ENCODE measurements at places on chromosomes 13 and 19. TPM values are rescaled to one million over a fixed set of nuclear protein-coding genes. Genes with fewer than 3 reads are reported as not detected.

Gene ZNF761
- 3.2 TPM for total RNA-seq

Gene SIGLEC5
- total RNA-seq = not detected

Gene COL5A3
- 13.1 TPM for total RNA-seq

Gene PLA2G4C
- 71.5 TPM for total RNA-seq

Gene RXFP2
- total RNA-seq = not detected

Gene LYPD3
- total RNA-seq = not detected

DNA sequence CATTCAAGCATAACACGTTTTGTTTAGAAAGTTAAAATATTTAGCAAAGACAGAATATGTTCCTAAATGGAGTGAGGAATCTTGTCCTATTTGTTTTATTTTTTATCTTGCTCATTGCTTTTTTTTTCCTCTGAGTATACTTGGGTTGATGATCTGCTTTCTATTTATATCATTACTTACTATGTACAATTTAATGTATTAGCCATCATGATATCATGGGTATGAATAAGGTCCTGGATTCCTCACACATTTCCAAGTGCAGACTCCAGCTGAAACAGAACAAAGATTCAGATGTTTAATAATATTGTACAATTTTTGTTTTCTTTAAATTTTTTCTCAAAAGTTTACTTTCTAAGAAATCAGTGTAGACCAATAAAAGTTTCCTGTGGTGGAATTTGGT is 388.2 kb downstream of the GPC6 start:
- no peak for DNase-seq

DNA sequence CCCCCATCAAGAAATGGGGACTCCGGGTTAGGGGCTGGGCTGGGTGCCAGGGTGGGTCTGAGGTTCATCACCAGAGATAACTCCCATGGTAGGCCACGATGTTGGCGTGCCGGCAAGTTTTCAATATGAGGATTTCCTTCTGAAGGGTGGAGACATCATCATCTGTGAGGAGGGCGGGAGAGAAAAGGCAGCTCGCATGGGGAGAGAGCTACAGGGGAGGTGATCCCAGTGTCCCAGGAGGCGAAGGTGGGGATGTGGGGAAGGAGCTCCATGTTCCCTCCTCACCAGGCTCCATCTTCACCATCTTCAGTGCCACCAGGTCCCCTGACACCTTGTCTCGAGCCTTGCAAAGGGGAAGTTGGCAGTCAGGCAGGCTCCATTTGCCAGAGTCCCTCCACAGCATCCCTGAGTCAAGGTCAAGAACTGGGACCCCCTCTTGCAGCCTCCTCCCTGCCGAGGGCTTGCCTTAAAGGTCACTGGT is 430 bp downstream of the MAP4K1 start:
- no peak for DNase-seq

- DNase-seq = peak; percentile 91
Measured at GRCh38 chr19:2462635-2463421, 6.1 kb upstream of the LMNB2 start.

DNA sequence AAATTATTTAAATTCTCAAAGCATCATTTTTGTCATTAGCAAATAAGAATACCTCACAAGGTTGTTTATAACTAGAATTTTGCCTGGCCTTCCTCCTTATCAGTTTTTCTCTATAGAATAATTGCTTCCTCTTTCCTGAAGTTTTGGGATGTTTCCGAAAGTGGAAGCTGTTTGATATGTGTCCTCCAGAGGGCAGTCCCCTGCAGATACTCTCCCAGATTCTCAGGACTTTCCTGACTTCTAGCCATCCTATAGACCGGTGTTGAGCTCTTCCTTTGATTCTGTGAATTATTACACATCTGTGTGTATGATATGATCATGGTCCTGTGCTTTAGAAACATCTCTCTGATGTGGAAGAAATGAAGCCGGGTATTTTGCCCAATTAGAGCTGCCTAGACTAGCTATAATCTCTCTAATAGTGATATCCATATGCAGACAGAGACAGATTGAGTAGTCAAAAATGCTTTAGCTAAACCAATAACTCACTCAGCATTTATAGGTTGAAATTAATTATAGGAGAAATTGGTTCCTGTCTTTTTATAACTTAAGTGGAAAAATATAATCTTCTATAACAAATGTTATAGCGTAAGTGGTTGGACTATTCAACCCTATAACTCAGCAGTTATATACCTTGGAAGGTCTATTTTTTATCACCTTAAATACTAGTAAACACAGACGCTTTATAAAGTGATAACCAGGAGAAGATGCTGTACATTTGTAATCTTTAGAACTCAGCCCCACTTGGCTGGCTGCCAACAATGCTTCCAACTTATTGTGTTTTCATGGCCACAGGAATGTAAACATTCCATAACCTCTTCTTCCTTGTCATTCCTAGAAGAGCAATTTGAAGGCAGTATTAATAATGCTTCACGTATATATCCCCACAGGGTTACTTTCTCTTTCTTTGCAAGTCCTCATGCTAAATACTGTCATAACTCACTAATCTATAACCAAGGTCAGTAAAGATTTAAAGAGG is 201.0 kb upstream of the RXFP2 start:
- DNase-seq = no peak

DNA sequence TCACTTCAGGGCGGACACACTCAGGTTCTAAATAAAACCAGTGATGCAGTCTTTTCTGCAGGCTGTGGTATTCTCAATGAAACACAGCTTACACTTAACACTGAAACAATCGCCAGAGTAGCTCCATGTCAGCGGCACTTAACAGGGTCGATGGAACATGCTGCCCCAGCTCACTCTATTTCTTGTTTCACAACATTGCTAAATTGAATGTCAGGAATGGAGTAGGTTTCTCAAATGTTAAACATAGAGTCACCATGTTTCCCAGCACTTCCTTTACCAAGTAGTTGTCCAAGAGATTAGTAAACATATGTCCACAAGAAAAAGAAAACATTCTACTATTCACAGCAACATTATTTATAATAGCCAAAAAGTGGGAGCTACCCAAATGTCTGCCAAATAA is 306.9 kb downstream of the SLITRK6 start:
- DNase-seq = no peak

DNA sequence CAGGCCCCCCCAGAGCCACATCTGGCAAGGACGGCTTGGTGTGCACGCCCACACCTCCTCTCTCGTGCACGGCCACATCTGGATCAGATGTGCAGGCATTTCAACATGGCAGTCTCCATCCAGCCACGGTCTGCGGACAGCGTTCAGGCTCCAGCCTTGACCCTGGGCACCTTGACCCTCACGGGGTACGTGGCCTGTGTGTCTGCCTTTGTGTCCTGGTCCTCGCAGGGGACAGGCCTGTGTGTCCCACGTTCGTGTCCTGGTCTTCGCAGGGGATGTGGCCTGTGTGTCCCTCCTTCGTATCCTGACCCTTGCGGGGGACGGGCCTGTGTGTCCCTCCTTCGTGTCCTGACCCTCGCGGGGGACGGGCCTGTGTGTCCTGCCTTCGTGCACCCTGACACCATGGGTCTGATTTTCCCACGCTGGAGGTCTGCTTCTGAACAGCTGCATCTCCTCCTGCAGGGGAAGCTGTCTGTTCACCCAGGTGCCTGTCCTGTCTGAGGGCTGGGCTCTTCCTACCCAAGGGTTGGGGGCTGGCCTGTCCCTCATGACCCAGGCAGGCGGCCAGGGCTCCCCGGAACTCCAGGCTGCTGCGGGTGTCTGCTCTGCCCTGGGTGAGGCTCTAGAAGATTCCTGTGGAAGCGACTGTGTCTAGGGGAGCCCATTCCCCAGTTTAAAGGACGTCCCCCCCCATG is 25.3 kb downstream of the RASA3 start:
- DNase-seq = no peak

DNA sequence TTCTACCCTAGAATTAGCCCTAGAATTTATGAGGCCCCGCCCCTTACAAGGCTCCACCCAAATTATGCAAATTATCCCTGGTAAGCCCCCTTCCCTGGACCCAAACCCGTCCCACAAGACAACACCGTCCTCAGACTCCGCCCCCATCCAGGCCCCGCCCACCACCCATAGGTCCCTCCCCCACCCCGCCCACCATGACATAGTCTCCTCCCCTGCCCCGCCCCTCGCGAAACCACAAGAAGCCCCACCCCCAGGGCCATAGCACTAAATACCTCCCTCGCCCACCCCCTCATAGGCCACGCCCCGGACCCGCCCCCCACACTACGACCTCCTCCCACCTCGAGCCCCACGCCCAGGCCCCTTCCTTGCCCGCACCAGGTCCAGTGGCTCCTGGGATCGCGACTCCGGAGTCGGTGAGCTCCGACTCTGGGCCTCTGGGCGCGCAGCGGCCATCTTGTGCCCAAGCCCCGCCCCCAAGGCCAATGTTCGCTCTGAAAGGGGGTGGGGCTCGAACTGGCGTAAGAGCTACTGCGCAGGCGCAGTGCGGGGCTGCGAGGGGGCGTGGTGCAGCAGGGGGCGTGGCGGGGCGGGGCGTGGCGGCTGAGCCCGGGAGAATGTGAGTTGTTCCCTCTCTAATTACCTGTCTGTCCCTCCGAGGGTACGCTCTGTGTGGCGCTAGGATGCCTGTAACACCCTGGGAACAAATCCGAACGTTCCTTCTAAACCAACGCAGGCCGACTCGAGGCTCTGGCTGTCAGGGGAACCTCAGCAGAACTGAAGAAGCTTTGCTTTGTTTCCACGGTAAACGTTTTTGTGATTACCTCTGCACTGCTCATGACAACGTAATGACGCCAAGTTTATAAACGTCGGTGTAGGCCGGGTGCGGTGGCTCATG is at the start of gene ZNF784:
Gene ZNF784 (minus strand): TSS at position 458 of the 895 bp plus-strand sequence. CDS start 5 bp downstream, at position 453.
- peak; percentile 94 for DNase-seq

DNA sequence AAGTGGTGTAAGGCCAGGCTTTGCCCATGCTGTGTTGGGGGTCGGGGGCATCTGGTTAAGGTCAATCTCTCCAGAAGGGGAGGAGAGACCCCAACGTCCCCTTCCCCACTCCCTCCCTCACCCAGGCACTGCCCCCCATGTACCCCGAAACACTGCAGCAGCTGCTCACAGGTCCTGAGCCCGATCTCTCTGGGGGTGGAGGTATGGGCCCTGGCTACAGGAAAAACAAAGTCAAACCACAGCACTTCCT is 10.2 kb downstream of the CAPN12 start:
- no peak for DNase-seq

GRCh38 chr13:48682436-48682835 is 28.7 kb downstream of the CYSLTR2 start:
- DNase-seq = no peak

GRCh38 chr13:85142351-85142927 is 656.8 kb downstream of the SLITRK6 start:
- DNase-seq = no peak

DNA sequence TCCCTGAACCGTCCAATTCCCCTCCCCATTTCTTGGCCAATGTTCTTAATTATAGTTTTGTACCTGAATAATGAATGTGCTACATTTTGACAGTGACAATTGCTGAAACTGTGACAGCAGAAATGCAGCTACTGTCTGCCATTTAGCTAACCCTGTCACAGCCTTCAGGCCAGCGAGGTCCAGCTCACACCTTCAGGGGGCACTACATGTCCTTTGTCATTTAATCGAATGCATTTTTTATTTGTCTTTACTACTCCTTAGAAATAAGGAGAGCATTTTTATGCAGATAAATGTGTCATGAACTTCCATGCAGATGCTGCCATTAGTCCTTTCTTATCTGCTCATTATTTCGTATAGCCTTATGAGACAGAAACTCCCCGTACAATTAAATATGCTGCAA is 159.9 kb downstream of the MZT1 start:
- no peak for DNase-seq

DNA sequence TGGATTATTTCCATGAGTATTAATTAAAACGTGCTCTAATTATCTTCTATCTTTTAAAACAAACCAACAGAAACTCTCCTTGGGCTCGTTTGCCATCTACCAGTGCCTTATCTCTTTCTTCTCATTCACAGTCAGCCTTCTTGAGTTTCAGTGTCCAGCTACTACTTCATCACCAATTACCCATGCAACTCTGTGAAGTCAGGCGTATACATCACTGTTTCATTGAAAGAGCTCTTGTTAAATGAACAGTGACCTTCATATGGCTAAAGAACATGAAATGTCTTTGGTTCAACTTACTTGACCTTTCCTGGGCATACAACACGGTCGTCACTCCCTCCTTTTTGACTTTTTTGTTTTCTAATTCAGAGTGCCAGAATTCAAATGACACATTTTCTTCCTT is 5.2 kb upstream of the IFT88 start:
- DNase-seq = no peak

DNA sequence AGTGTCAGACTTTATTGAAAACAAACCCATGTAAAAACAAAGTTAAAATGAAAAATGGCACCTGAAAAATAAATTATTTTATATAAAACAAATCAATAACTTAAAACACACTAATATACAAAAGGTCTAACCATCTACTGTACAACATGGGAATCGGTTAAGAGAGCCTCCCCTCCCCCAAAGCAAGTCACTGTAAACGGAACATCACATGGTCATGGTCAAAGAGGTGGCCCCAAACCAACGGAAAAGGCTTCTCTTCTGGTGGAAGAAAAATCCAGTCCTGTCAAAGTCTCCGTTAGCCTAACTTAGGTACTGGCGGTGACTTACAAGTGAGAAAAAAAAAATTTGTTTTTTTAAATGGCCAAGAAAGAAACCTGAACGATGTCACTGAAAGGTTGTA is 15.7 kb upstream of the TIMM44 start:
- no peak for DNase-seq

- no peak for DNase-seq
Measured at GRCh38 chr19:45162608-45163143, 1.9 kb upstream of the NKPD1 start.

- no peak for DNase-seq
Measured at GRCh38 chr19:2080336-2080988, 15.7 kb downstream of the MOB3A start.

DNA sequence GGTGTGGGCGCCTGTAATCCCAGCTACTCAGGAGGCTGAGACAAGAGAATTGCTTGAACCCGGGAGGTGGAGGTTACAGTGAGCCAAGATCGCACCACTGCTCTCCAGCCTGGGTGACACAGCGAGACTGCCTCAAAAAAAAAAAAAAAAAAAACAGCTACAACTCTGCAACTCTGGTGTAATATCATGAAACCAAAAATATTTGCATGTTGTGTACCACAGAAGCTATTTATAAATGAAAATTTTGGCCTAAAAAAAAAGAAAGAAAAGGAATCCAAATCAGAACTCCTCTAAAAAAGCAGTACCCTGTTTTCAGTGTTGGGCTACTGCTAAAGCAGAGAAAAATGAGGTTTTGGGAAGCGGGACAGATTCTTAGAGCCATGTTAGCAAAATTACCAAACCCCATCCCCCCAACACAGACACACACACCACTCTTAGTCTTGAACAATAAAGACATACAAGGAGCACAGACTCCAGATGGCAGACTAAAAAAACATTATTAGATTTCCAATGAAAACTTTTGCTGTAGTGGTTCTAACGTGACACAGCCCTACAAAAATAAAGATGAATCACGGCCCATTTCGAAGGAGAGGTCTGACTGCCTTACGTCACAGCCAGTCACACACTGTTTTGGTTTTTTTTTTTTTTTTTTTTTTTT is 51.5 kb downstream of the INSR start:
- no peak for DNase-seq

- no peak for DNase-seq
Measured at GRCh38 chr13:101474419-101474957, 22.0 kb downstream of the ITGBL1 start.

GRCh38 chr13:99894840-99895443 is 76.6 kb downstream of the ZIC5 start:
- DNase-seq = no peak

All from heart left ventricle (tissue), 16 donors.